ENCODE measurements at places on chromosomes 4 and X. TPM values are rescaled to one million over a fixed set of nuclear protein-coding genes. Genes with fewer than 3 reads are reported as not detected.

The SLC2A9 gene
- 3.4 TPM for total RNA-seq

The TEX13D gene
- total RNA-seq: not detected

The P2RY4 gene
- 0.75 TPM for total RNA-seq

The BMP2K gene
- 18.8 TPM for total RNA-seq

The XAGE3 gene
- not detected for total RNA-seq

The GASK1B gene
- total RNA-seq: 0.55 TPM

The XAGE2 gene
- total RNA-seq: not detected

The IL2 gene
- not detected for total RNA-seq

The GABRQ gene
- total RNA-seq: not detected

The RHOXF1 gene
- 1.7 TPM for total RNA-seq

The ASB12 gene
- 0.30 TPM for total RNA-seq

The NMU gene
- total RNA-seq: not detected

The XAGE5 gene
- not detected for total RNA-seq

The TLR8 gene
- 0.21 TPM for total RNA-seq

The S100P gene
- 0.39 TPM for total RNA-seq

The OGT gene
- total RNA-seq: 636 TPM

The SMC1A gene
- 64.8 TPM for total RNA-seq

The CT45A3 gene
- not detected for total RNA-seq

The SPANXA2 gene
- not detected for total RNA-seq

The DGAT2L6 gene
- total RNA-seq: not detected

The NPY1R gene
- total RNA-seq: not detected

The CCDC149 gene
- total RNA-seq: not detected

The GUCY1A1 gene
- total RNA-seq: not detected

The CFP gene
- 19.5 TPM for total RNA-seq

The CTAG2 gene
- total RNA-seq: 12.0 TPM
